ENCODE measurements at places on chromosomes 7 and 10.

GRCh38 chr7:32522746-32523530 lies 27.6 kb downstream of the AVL9 start:
- no peak for DNase-seq

DNA sequence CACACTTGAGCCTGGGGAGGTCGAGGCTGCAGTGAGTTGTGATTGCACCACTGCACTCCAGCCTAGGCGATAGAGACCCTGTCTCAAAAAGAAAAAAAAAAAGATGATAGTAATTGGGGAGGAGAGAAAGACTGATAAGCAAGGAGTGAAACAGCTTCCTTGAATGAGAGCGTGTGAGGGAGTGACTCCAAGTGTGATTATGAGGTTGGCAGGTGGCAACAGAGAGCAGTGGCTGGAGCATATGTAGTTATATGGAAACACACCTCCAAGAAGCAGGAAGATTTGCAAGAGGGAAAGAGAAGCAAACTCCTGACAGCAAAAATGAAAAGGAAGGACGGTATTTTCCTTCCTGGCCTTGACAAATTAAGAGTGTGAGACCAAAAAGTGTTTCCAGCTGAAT lies 50.4 kb downstream of the VKORC1L1 start:
- no peak for DNase-seq

- no peak for DNase-seq
Observed at GRCh38 chr7:151710121-151710640, 166.7 kb downstream of the PRKAG2 start.

GRCh38 chr10:102467971-102468438 lies 16.7 kb upstream of the C10orf95 start:
- no peak for DNase-seq

DNA sequence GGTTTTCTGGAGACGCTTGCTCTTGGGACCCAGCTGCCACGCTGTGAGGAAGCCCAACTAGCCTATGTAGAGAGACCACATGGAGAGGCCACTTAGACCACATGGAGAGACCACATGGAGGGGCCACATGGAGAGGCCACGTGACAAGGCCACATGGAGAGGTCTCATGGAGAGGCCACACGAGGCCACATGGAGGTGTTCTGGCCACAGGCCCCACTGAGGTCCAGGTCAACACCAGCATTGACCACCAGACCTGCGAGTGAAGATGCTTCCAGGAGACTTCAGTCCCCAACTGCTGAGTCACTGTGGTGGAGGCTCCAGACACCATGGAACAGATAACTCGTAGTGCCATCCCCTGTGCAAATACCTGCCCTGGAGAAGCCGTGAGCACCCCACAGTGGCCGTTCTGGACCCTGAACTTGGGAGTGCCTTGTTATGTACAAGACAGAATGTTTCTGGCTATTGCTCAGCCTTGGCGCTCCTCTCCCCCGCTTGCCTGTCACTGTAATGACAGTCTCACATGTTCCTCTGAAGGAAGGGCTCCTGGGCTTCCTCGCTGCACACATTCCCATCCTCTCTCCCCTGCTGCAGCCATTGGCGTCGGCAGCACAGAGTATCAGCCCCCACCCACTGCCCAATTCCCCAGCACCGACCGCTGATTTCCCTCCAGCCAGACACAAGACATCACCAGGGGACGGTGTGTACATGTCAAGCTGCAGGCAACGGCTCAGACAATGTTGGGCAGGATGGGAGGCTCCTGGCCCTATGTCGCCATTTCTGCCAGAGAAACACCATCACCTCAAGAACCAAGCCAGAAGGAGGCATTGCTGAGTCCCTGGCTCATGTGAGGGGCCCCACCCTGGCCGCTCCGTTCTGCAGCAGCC lies 49.0 kb upstream of the TNRC18 start:
- DNase-seq = no peak

- no peak for DNase-seq
Observed at GRCh38 chr7:45917658-45918057, 3.4 kb downstream of the IGFBP3 start.

GRCh38 chr7:132065989-132066603 lies 509.7 kb upstream of the PODXL start:
- DNase-seq = no peak

DNA sequence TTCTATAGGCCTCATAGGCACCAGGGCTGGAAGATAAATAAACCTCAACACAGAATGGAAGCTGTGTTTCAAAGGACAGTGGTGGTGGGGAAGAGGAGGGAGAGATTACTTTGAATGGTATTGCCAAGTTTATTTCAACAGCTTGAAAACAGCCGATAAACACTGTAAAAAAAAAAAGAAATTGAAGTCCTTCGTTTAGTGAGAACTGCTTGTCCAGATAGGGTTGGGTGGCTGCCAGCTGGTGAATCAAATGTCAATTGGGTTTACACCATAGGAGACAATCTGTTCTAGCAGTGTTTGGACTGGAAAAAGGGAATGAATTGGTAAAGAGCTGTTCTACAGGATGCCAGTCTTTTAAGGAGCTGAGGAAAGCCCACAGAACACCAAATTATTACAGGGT lies 254.8 kb downstream of the PHF14 start:
- no peak for DNase-seq

DNA sequence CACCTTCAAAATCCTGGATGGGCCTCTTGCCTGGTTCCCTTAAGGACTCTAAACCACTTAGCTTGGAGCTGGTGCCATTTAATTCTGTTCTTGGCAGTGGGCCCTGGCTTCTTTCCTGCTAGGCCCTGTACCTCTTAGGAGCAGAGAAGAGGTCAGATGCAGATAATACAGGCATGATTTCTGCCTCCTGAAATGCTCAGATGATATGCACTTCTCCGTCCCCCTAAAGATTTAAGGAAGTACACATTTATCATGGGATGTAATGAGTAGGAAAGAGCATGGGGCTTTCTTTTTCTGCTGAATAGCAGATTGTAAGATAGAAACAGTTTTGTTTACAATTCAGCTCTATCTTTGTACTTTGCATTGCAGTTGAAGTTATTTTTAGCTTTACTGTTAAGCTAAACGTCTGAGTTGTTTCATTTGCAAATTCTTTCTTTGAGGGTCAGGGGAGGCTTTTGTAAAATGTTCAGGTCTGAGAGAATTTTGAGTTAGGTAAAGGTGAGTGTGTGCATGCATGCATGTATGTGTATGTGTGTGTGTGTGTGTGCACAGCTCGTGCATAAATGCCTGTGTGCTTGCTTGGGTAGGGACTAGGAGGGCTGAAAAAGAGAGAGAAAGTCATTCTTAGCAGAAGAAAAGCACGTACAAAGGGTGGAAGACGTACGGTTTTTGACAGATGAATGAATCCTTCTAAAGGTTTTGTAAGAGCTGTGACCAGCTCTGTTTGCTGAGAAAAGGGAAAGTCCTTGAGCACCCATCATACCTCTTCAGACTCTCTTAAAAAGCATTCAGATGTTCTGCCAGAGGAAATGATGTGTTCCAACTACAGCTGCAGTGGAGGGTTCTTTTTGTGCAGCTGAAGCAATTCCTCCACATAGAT lies 364.2 kb downstream of the AUTS2 start:
- no peak for DNase-seq

DNA sequence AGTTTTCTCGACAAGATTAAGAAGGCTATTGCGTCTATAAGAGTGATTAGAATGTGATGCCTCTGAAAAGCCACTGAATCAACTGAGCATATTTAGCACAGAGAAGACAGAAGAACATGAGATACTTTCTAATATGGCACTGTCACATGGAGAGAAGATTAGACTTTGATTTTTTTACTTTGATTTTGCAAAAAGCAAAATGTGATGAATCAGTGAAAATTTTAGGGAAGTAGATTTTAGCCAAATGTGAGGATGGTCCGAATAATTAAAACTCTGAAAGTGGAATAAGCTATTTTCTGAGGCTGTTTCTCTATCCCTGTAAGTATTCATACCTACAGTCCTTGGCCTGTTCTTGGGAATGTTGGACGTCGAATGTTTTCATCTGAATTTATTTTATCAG lies 11.8 kb downstream of the MDFIC start:
- DNase-seq = no peak

DNA sequence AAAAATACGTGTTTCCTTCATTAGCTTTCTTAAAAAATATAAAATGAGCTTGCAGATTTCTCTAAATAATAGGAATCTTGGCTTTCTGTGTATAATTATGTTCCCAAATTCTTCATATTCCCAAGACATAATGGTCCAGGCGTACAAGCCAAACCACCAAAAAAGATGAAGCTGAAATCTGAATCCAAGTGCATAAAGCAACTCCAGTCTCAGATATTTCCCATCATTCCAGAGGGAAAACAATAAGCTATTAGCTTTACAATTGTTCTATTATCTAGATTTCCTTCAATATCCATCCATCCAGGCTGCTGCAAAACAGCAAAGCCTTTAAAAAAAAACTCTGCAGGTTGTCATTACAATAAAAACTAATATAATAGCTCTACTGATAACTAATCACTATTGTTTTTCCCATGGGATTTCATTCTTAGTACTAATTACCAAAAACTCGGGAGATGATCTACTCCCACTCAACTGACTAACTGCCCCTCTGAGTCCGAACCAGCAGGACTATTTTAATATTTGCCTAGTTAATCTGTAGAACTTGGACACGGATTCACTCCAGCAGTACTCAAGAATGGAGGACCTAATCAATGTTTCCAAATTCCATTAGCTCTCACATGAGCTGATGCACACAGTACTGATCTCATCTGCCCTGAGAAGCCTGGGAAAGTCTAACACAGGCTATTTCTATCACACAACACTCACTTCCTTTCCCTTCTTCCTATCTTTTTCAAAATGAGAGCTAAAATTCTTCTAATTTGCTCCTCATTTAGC lies 108.9 kb upstream of the ASAH2 start:
- no peak for DNase-seq

GRCh38 chr7:120165227-120165626 lies 107.7 kb upstream of the KCND2 start:
- DNase-seq = no peak
